Fibroblast of skin of left biceps (primary cell): ENCODE measurements at places on chromosomes 6 and 20.
A peak's percentile ranks its signal among the peaks of the same experiment; 100 is the strongest.

- no peak for DNase-seq
Measured at GRCh38 chr20:31890646-31891045, 20.2 kb downstream of the TTLL9 start.

GRCh38 chr20:1555952-1556351 is 1.6 kb downstream of the SIRPD start:
- no peak for DNase-seq

DNA sequence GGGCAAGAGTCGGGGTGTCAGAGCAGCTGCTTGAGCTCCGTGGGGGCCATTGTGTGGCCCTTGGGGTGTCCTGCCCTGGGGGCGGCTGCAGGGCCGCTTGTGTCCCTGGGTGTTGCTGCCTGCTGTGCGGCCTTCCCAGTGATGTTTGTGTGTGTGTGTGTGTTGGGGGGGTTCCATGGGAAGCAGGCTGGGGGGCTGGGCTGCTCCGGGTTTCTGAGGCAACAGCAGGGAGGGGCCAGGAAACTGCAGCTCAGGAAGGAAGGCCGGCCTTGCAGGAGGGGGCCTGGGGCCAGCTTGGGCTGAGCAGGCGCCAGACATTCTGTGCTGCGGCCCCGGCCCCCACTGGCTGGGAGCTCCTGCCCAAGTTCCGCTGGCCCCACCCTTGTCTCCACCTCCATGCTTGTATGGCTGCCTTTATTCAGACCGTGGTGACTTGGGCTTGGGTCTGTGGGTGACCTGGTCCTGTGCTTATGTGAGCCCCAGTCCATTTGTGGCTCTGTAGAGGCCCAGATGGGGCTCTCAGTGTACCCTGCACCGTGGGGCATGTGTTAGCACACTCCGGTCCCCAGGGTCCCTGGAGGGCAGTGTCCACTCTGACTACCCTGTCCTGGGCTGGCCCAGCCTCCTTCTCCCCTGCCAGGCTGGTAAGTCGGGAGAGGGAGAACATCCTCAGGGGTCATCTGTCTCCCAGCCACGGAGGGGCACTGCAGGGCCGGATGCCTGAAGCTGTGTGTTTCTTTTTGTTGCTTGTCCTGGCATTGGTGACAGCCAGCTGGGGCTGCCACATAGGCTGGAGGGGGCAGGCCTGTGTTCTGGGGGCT is 4.6 kb upstream of the SOX18 start:
- DNase-seq = no peak

GRCh38 chr6:35099116-35099515 is 42.0 kb downstream of the TCP11 start:
- DNase-seq = no peak

DNA sequence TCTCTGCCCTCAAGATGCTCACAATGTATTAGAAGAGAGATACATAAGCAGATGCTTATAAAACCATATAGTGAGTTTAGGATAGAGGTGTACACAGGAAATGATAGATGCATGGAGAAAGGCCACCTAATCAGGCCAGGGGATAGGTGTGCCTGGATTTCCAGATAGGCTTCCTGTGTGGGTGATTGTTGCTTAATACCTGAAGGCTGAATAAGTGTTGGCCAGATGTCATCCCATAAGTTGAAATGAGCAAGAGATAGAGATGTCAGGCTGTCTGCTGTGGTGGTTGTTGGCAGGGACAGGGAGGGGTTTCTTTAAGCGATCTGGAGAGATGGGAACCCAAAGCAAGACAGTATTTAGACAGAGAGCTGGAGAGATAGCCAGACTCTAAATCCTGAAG is 109.8 kb upstream of the SGK1 start:
- DNase-seq = no peak

- no peak for DNase-seq
Measured at GRCh38 chr6:141261672-141262060, 871.1 kb upstream of the GJE1 start.

GRCh38 chr6:121549736-121550135 is 114.3 kb downstream of the GJA1 start:
- DNase-seq = peak; percentile 87

GRCh38 chr20:50635014-50635557 is 56.3 kb downstream of the RIPOR3 start:
- DNase-seq = no peak

GRCh38 chr20:46512943-46513844 is at the start of gene ZNF334:
ZNF334 (minus strand) TSS chr20:46513559; CDS start chr20:46512102, 1,457 bp downstream.
- DNase-seq = peak; percentile 7
